Activated CD4-positive, CD25-positive, alpha-beta regulatory T cell treated with anti-CD3 and anti-CD28 coated beads, Interleukin-2, amount 50 U/mL, for 72 hours (primary cell): ENCODE measurements at places on chromosomes 1 and 21.

GRCh38 chr1:19424651-19425570, 60.4 kb downstream of the CAPZB start:
- DNase-seq: no peak

DNA sequence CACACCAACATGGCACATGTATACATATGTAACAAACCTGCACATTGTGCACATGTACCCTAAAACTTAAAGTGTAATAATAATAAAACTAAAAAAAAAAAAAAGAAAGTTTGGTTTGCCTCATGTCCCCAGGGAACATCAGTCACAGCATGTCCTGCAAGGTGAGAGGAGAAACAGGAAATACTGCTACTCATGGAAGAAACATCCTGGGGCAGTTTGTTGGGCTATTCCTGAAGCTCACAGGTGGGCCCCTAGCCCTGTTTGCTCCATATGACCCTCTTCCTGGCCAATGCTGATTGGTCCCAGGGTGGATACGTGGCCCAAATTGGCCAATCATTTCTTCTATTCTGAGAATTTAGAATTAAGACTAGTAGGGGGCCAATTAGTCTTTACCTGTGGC, 103.4 kb upstream of the ADAR start:
- DNase-seq: no peak

- no peak for DNase-seq
These were observed 1.2 kb downstream of the LMNA start for GRCh38 chr1:156115514-156116374.

- no peak for DNase-seq
These were observed 27.6 kb downstream of the CLDN14 start for GRCh38 chr21:36452281-36452825.

GRCh38 chr1:15733726-15734226, 2.3 kb upstream of the SLC25A34 start:
- DNase-seq: no peak

DNA sequence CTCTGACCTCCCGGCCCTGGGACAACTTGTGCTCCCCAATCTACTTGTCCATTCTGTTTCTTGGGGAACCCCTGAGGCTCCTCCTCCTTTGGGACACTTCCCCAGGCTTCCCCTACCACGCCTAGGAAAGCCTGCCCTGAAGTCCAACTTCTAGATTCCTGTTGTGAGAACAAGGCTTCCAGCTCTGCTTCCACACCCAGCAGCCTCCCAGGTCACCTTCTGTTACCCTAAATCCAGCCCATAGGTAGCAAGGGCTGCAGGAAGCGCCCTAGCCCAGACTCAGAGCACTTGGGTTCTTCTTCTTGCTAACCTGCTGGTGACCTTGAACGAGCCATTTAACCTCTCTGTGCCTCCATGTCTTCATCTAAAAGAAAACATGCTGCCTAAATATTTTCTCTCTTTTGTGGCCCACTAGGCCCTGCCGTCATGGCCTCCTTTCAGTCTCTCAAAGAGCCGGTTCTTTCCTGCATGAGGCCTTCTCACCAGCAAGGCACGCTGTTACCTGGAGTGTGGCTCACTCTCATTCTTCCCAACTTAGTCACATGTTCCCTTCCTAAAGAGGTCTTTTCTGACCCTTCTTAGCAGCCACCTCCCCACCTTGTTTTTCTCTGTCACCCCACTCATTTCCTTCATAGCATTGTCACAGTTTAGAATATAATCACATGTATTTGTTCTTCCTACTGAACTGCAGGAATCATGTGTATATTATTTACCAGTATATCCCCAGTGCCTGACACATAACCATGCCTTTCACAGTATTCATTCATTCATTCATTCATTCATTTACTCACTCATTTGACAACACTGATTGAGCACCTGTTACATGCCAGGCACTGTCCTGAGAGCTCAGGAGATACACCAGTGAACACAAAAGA, 1.4 kb downstream of the CAPN2 start:
- DNase-seq: no peak
